Pulmonary artery endothelial cell (primary cell): ENCODE measurements at places on chromosomes 6 and 20. TPM values are rescaled to one million over a fixed set of nuclear protein-coding genes. Genes with fewer than 3 reads are reported as not detected.

SOX18 gene
- 11.1 and 27.3 TPM in 2 replicates for total RNA-seq

DNA sequence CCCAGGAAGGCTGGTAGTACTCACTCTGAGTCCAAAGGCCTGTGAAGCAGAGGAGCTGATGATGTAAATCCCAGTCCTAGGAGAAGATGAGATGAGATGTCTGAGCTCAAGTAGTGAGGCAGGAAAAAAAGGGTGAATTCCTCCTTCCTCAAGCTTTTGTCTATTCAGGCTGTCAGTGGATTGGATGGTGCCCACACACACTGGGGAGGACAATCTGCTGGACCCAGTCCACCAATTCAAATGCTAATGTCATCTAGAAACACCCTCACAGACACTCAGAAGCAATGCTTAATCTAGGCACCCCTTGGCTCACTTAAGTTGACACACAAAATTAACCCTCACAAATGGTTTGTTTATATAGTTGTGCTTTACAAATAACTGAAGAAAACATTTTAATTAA is 94.6 kb downstream of the CD109 start:
- no peak for DNase-seq

DNA sequence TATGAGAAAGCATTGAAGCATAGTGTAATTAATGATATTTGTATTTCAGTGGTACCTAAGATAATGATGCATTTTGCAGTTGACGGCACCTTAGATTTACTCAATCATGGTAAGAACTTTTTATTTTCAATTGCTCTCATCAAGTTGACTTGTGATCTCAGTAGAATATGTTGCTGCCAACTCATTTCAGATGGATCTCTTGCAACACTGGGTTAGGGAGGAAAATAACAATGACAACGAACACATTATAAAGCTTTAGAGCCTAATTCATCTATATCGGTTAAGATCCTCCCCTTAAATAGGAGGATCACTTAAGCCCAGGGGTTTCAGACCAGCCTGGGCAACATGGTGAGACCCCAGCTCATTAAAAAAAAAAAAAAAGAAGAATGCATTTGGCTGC is 18.0 kb upstream of the TBC1D22B start:
- no peak for DNase-seq

DNA sequence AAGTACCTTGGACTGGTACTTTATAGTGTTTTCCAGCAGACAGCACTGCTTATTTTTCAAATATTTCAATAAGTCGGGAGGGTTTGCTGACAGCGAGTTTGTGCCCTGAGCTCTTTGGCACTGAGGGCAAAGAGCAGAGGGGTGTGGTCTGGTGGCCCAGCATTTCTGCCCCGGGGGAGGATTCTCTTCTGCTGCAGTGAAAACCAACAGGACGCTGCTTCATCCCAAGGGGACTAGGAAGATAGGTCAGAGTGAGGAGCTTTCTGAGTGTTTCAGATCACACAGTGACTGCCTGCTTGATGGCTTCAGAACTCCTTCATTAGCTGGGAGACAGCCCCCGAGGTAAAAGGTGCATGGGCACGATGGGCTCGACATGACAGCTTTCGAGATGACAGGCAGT is 8.6 kb downstream of the ULBP2 start:
- DNase-seq, result no peak

DNA sequence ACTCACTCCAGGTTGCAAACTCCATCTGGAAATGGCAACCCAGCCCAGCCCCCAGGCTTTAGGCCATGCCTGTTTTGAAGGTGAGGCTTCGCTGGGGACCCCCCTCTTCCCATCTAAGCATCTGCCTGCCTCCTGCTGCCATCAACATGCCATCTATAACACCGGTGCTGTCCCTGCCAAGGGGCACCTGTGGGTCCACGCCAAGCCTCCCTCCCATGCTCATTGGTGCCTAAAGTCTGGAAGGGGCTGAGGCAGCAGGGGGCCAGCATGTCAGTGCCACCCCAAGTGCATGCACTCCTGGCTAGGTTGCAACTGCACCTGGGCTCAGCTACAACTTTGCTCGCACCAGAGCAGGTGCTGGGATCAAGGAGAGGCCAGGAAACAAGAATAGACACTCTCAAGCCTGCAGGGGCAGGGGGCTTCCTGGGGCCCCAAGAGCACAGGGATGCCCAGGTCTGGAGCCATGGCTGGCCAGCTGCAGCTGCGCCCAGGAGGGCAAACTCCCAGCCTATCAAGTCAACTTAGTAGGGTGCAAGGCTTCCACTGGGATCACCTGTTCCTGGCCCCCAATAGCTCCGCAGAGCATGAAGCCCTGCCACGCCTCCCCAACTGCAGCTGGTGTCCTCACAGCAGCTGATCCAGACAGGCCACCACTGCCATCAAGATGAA is 151.3 kb upstream of the HSF2 start:
- DNase-seq, result no peak
